ENCODE measurements at places on chromosomes 12 and 14.
A peak's percentile ranks its signal among the peaks of the same experiment; 100 is the strongest.

- peak; percentile 88 for DNase-seq
Observed at GRCh38 chr12:96489392-96490056, at the start of gene CFAP54. Gene CFAP54 (plus strand): TSS chr12:96489577. CDS start chr12:96489610, 33 bp downstream.

DNA sequence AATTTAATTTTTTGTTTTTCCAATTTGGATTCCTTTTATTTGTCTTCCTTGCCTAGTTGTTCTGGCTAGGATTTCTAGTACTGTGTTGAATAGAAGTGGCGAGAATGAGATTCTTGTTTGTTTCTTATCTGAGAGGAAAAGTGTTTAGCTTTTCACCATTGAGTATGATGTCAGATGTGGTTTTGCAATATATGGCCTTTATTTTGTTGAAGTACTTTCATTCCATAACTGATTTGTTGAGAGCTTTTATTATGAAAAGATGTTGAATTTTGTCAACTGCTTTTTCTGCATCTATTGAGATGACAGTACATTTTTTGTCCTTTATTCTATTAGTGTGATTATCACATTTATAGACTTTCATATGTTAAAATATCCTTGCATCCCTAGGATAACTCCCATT, 462.0 kb downstream of the CCDC91 start:
- no peak for DNase-seq

- peak; percentile 54 for DNase-seq
Observed at GRCh38 chr12:52740584-52740983, 36.6 kb downstream of the KRT76 start.

GRCh38 chr12:123761841-123762714, at the start of gene DNAH10:
Gene DNAH10 (plus strand): TSS chr12:123762301. CDS start chr12:123762337, 36 bp downstream.
- DNase-seq: no peak

GRCh38 chr14:81102217-81102616, 118.5 kb downstream of the GTF2A1 start:
- no peak for DNase-seq

Data from NCI-H1092 (cell line).